Activated CD4-positive, alpha-beta memory T cell treated with anti-CD3 and anti-CD28 coated beads for 36 hours (primary cell): ENCODE measurements at places on chromosomes 6 and 20.

GRCh38 chr6:82363428-82364086 lies at the start of gene TPBG:
Gene TPBG, plus strand, starts transcription at chr6:82363817. Its CDS starts 1,145 bp downstream, at chr6:82364962.
- DNase-seq: peak; percentile 41

DNA sequence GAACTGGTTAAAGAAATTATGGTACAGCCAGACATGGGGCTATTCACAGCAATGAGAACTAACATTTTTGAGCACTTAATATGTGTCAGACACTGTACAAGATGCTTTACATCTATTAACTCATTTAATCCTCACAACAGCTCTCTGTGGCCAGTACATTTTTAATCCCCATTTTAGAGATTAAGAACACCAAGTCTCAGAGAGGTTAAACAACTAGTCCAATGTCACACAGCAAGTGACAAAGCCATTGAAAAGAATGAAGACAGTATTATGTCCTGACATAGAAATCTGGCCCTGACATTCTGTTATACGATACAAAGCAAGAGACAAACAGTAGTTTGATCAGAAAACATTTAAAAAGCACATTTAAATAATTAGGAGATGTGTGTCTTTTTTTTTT lies 3.8 kb upstream of the CSNK2A1 start:
- no peak for DNase-seq

DNA sequence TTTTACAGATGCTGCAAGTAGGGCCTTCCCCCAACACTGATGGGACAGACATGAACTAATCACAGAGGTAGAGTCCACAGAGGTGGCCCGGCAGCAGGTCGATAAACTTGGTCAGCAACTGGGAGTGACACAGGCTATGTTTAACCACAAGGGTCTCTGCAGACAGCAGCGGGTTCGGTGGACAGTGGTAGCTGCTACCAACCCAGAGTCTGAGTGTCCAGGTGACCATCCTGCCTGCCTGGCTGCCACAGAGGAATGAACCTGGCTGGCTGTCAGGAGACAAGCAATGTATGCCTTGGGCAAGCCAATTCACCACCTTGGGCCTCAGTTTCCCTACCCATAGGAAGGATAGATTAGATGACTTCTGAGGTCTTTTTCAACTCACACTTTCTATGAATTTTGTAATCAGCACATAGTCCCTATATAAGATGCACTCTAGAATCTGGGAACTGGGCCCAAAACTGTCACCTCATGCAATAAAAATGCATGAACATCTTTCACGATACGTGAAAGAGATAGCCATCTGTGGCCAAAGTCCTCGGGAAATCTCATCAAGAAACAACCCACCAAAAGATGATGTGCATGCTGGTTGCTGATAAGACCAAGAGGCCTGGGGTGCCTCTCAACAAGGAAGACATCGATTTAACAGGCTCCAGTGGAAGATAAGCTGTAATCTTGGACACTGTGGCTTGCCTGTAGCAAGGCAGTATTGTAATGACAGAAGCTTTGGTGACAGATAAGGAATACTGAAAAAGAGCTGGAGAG lies 30.5 kb downstream of the MDGA1 start:
- no peak for DNase-seq

GRCh38 chr6:154408891-154409500 lies 52.4 kb upstream of the IPCEF1 start:
- DNase-seq: peak; percentile 21

DNA sequence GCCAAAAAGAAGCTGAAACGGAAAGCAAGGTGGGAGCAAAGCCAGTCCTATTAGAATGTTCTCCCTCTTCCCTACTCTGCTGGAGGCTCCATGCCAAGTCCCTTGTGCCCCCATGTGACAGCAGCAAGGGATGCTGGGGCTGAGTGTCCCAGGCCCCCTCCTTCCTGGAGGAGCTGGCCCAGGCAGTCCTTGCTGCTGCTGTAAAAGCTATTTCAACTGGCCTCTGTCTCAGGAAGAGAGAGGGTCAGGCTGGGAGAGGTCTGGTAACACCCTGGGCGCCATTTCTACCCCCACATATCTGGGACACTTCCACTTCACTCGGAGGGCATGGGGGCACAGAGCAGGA lies 25.0 kb downstream of the TTBK1 start:
- no peak for DNase-seq

DNA sequence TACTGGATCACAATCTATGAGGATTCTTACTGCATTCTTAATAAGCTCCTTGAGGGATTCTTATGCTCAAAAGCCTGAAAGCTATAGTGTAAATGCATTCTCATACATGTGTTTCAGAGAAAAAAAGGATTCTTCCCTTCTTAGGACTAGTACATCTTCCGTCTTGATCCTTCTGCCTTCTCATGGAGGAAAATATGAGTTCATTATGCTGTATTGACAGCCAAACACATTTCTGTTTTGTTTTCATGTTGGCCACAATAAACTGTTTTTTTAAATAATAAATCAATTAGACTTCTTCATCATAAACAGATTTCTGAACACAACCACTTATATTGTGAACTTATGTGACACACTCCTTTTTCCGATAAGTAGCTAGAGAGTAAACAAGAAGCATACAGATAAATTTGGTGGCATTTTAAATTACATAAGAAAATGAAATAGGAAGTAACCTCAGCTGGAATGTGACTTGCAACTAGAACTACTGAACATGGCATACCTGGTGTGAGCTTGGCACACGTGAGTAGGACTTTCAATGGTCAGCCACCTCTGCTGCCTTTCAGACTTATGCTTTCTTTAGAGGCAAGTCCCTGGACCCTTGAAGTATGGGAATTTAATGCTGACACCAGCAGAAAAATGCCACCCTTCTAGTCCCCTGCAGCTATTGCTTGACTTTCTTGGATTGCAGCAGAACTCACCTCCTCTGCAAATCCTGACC lies 350.4 kb downstream of the BCKDHB start:
- no peak for DNase-seq

DNA sequence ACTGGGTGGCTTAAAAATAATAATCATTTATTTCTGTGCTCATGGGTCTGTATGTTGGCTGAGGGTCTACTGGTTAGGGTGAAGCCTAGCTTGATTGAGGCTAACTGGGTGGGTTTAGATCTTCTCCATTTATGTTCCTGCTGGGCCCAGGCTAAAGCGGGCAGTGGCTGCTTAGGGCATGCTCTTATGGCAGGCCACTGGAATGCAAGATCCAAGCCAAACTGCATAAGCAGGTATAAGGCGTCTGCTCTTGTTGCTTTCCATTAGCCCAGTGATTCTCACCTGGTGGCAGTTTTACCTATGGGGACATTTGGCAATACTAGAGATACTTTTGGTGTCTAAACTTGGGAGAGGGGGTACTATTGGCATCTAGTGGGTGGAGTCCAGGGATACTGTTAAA lies 44.5 kb downstream of the QKI start:
- DNase-seq: no peak
